ENCODE measurements at places on chromosomes 4 and X.

DNA sequence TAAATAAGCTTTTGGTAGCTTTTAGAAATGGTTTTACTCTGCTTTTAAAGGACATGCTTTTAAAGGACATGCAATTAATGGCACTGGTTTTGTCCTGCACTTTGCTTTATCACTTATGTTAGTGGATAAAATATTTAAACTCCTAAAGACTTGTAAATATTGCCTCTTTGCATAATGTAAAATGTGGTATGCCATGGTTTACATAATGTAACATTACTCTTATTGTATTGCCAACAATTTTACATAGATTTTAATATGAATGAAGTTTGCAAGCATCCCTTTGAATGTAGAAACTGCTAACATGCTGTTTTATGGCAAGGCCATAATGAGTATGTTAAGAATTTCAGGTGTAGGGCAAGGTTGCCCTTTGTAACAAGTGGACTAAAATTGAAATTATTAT lies 118.4 kb downstream of the CHIC1 start:
- no peak for DNase-seq

GRCh38 chr4:25694466-25694865 lies 38.8 kb downstream of the SLC34A2 start:
- DNase-seq = no peak

DNA sequence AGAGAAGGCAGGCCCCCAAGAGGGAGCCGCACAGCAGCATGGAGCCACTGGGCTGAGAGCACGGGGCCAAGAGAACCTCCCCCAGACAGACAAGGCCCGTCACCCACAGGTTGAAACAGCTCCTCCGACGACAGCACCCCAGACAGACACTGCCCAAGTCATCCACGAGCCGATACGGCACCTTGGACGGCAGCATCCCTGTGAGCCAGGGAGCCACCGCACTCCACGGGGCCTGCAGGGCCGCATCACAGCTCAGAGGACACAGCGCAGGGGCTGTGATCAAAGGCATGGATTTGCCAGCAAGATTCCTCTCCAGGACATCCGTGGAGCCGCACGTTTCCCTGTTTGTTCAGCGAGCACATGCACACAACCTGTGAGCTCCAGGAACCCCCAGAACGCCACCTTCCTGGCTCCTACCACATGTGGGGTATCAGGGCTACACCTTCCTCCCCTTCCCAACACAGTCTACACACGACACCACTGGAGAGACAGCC lies 3.9 kb downstream of the CTBP1 start:
- no peak for DNase-seq

- DNase-seq = no peak
Observed at GRCh38 chrX:7286168-7286837, 138.3 kb upstream of the PUDP start.

DNA sequence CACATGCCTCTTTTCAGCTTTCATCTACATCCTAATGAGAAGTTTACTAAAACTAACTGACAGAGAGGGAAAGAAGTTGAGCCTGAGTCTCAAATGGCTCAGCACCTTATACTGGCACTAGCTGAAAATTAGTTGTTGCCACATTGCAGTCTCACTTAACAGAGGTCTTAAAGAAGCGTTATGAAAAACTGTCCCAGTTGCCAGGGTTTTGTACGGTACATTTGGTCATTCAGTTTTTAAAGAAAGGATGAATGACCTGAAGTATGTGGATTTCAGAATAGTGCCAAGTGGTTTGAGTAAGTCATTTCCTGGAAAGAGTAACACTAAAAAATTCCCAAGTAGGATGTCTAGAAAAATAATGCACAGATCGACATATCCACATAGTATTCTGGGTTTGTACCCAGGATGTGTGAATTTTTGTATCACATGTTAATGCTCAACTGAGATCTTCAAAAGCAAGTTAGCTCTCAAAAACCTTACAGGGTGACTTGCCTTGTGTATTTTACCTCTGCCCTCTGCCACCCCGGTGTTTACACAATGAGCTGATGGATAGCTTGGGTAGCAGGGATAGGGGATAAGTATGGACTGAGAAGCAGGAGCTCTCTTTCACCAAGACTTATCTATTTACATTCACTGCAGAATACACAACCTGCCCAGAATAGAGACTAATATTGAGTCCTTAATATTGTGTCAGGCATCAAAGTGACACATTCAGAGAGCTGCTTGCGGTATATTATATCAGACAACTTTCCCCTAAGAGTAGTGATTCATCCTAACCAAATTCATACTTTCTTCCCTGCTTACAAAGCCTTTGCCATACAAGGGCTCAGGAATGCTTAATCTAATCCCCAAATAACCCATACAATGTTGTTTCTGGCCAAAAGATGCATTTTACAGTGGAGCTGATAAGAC lies 1075.7 kb upstream of the PABPC4L start:
- DNase-seq = no peak

DNA sequence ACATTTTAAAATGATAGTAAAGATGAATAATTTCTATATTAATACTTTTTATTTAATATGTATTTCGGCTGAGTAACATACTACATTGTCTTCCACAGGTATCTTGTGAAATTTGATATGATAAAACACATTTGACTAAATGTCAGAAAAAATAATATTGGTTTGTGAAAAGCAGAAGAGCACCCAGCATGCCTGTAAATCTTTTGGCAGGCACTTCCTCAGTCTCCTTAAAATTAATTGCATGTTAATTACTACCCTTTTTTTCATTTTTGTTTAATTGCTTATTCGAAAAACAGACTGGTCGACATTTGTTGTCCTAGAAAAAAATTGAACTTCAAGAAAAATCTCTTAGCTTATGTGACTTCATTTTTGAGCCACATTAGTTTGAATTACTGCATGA lies 40.6 kb downstream of the CLCN3 start:
- no peak for DNase-seq

DNA sequence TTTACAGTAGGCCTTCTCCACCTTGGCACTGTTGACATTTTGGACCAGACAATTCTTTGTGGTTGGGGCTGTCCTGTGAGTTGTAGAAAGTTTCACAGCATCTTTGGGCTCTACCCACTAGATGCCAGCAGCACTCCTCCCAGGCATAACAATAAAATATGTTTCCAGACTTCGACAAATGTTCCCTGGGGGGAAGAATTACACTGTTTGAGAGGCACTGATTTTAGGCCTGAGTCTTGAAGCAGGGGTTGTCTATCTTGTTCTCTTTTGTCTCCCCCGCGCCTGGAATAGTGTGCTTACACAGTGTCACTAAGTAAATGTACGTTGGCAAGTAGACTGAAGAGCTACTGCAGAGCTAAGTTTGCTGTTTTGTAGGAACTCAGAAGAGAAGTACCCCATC lies 254.4 kb upstream of the BOD1L1 start:
- DNase-seq = no peak

GRCh38 chr4:151553874-151554273 lies 144.9 kb downstream of the FHIP1A start:
- no peak for DNase-seq

GRCh38 chr4:24913119-24913485 lies 260 bp upstream of the CCDC149 start:
- no peak for DNase-seq

Measured in inflammatory macrophage treated with lipopolysaccharide for 4 hours (primary cell).